Left lung (tissue), 14 donors: ENCODE measurements at places on chromosomes 12 and 14.

DNA sequence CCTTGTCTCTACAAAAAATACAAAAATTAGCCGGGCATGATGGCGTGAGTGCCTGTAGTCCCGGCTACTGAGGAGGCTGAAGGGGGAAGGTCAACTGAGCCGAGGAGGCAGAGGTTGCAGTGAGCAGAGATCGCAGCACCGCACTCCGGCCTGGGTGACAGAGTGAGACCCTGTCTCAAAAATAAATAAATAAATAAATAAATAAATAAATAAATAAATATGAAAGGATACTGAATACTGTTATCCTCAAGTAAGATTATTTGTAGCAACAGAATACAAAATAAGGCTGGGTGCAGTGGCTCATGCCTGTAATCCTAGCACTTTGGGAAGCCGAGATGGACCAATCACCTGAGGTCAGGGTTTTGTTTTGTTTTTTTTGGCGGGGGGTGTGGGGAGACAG lies 1.9 kb downstream of the RNF41 start:
- H3K27me3 ChIP-seq: no peaks in the 10 kb centered on the region
- H3K4me3 ChIP-seq: peak overlapping the region; percentile 77
- H3K36me3 ChIP-seq: peaks cover 26% of the 10 kb centered on the region
- H3K4me1 ChIP-seq: peaks cover 48% of the 10 kb centered on the region
- DNase-seq: no peak

- no peak overlapping the region for H3K4me3 ChIP-seq
- peak; percentile 21 for DNase-seq
- H3K4me1 ChIP-seq: no peaks in the 10 kb centered on the region
- no peaks in the 10 kb centered on the region for H3K27me3 ChIP-seq
- H3K27ac ChIP-seq: no peak overlapping the region
These were observed 4.8 kb upstream of the SNRNP35 start for GRCh38 chr12:123453165-123453564.

- H3K27me3 ChIP-seq: no peaks in the 10 kb centered on the region
- H3K4me1 ChIP-seq: no peaks in the 10 kb centered on the region
- no peak overlapping the region for H3K27ac ChIP-seq
- H3K4me3 ChIP-seq: no peak overlapping the region
These were observed 119.2 kb upstream of the DAAM1 start for GRCh38 chr14:59069163-59069854.

DNA sequence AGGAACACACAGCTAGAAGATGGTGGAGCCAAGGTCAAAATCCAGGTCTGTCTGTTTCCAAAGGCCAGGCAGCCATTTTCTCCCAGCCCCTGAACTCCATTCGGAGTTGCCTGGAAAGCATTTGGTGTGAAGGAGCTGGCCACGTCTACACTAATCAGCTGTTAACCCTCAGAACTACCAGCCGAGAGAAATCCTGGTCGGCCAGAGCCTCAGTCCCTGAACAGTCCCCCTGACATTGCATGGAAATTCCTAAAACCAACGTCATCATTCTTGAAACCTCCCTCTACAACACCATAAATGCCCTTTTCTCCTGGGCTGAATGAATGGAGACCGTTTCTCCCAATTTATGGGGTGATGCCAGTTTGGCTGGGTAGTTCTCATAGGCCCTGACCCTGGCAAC lies 245.6 kb downstream of the SLC41A2 start:
- no peak overlapping the region for H3K4me3 ChIP-seq
- H3K4me1 ChIP-seq: peaks cover 11% of the 10 kb centered on the region
- H3K27me3 ChIP-seq: no peaks in the 10 kb centered on the region
- no peak overlapping the region for H3K27ac ChIP-seq

DNA sequence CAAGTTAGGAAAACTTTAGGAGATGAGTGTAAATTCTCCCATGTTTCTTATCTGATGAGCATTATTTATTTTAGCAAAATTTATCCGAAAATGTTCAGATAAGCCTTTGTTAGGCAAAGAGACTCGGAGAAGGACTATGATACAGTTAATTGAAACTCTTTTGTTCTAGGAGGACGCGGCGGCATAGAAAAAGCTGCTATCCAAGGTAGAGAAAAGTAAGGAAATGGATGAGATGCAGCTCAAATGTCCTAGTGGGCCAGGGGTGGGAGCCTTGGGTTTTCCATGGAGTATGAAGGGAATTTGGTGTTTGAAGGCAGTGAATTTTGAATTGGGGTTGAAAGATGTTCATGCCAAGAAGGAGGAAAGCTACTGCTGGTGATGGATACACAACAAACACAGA lies 1504.5 kb downstream of the AACS start:
- no peak for DNase-seq
- no peak overlapping the region for H3K27ac ChIP-seq
- no peaks in the 10 kb centered on the region for H3K4me1 ChIP-seq
- H3K27me3 ChIP-seq: no peaks in the 10 kb centered on the region

GRCh38 chr12:80234667-80235066 lies 135.3 kb downstream of the OTOGL start:
- DNase-seq: no peak
- no peak overlapping the region for H3K4me3 ChIP-seq
- H3K27me3 ChIP-seq: no peaks in the 10 kb centered on the region
- no peak overlapping the region for H3K27ac ChIP-seq
- no peaks in the 10 kb centered on the region for H3K4me1 ChIP-seq

- no peaks in the 10 kb centered on the region for H3K36me3 ChIP-seq
- H3K27ac ChIP-seq: no peak overlapping the region
- no peaks in the 10 kb centered on the region for H3K4me1 ChIP-seq
- DNase-seq: no peak
These were observed 18.8 kb downstream of the SLC35F4 start for GRCh38 chr14:57847096-57847495.

DNA sequence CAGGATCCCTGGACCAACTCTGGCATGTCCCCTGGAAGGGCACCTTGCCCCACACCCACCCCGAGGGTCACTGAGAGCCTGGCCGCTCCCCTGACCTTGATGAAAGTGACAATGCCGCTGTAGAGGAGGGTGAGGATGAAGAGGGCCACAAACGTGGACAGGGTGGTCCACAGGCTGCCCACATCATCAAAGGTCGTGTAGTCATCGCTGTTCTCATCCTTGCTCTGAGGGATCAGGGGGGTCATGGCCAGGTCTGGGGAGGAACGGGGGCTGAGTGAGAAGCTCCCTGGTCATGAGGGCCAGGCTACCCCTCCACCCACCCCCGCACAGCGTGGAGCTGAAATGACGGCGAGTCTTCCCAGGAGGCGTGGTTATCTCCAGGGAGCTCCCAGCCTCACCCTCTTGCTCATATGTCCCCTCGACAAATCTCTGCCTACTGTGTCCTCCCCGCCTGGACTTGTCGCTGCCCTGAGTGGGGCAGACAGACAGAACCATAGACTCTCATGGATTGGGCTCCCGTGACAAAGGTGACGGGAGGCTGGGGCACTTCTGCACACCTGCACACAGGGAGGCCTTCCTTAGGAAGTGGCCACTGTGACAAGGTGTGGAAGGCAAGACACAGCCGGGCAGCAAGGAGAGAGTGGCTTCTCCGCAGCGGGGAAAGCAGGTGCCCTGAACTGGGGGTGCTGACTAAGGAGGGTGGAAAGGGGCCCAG lies 311.1 kb downstream of the TMEM121 start:
- no peaks in the 10 kb centered on the region for H3K4me1 ChIP-seq
- no peak overlapping the region for H3K27ac ChIP-seq
- DNase-seq: no peak
- H3K36me3 ChIP-seq: no peaks in the 10 kb centered on the region

GRCh38 chr14:62123961-62124360 lies 361.7 kb downstream of the SNAPC1 start:
- H3K4me1 ChIP-seq: no peaks in the 10 kb centered on the region
- H3K4me3 ChIP-seq: no peak overlapping the region

GRCh38 chr14:68476212-68477109 lies 316.4 kb downstream of the ZFP36L1 start:
- peak overlapping the region; percentile 62 for H3K27ac ChIP-seq
- no peak for DNase-seq
- no peak overlapping the region for H3K4me3 ChIP-seq
- no peaks in the 10 kb centered on the region for H3K27me3 ChIP-seq

DNA sequence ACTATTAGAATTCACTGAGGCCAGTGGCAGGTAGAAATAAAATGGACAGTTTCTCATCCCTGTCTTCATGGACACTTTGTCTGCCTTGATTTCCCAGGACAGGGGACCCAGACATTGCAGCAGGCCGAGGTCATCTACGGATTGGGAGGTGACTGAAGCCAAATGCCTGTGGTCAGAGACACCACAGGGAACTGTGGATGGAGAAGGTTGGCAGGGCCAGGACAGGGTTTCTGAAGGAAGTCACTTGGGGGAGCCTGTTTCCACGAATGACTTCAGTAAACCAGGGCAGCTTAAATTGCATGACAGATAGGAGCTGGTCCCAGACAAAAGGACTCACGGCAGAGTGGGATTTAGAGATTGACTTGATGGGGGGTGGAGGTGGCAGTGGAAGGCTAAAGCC lies 224.9 kb downstream of the NTF3 start:
- H3K27me3 ChIP-seq: peaks cover 5% of the 10 kb centered on the region
- H3K4me3 ChIP-seq: no peak overlapping the region
- no peaks in the 10 kb centered on the region for H3K4me1 ChIP-seq
- H3K36me3 ChIP-seq: no peaks in the 10 kb centered on the region
- no peak overlapping the region for H3K27ac ChIP-seq

- H3K36me3 ChIP-seq: no peaks in the 10 kb centered on the region
- no peak overlapping the region for H3K4me3 ChIP-seq
- no peaks in the 10 kb centered on the region for H3K4me1 ChIP-seq
- no peak for DNase-seq
These were observed 71.1 kb upstream of the PLEKHA5 start for GRCh38 chr12:19058235-19059021.

DNA sequence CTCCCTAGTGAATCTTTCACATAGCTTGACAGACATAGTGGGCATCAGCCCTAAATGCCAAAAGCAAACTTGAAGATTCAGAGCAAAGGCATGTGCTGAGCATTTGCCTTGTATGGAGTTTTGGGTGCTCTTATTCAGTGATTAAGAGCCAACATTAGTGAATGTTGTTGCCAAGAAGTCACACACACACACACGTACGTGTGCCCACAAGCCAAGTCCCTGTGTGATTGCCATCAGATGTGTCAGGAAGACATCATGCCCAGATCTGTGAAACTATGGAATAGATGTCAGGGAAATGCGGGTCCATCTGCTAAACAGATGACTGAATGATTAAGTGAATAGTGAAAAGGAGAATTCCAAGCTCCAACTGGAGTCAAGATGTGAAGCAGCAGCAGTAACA lies 149.0 kb downstream of the AKAP6 start:
- no peak for DNase-seq
- no peak overlapping the region for H3K27ac ChIP-seq
- no peaks in the 10 kb centered on the region for H3K36me3 ChIP-seq
- H3K27me3 ChIP-seq: no peaks in the 10 kb centered on the region
- no peaks in the 10 kb centered on the region for H3K4me1 ChIP-seq

DNA sequence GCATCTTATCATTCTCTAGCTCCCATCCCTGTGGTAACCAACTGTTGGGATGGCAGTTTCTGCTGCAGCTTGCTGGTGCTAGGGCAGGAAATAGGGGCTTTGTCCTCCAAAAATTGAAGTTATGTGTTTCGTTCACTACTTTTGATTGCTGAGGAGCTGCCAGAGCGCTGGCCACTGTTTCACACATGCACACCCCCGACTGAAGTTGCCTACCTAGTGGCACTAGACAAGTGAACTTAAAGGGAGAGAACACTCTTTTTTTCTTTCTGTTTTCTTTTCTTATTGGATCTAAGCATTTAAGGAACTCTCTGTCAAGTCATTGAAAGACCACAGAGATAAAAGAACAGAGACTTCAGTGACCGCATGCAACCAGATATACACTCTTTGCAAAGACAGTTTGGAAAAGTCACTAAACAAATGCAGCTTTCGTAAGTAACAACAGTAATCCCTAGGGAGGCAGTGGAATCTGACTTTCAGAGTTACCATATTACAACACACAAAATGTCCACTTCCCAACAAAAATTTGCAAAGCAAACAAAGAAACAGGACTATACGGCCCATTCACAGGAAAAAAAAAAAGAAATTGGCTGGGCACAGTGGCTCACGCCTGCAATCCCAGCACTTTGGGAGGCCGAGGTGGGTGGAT lies 12.0 kb downstream of the TFCP2 start:
- no peak overlapping the region for H3K4me3 ChIP-seq
- no peak overlapping the region for H3K27ac ChIP-seq
- no peak for DNase-seq
- peaks cover 3% of the 10 kb centered on the region for H3K4me1 ChIP-seq

DNA sequence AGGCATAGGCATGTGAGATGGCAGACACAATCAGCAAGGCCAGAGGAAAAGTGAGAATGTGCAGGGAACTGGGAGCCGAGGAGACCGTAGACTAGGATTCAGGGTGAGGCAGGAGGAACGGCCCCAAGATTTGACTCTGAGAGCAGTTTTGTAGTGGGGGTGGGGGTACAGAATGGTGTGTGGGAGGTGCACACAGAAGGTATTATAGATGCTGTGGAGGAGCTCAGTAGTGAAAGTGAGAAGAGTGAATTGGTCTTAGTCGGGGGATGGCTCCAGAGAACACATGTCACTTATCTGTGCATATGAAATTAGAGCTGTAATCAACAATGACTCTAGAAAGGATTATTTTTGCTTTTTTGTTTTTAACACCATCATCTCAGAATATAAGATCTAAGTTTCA lies 11.9 kb downstream of the ZNF664 start:
- no peaks in the 10 kb centered on the region for H3K27me3 ChIP-seq
- peaks cover 21% of the 10 kb centered on the region for H3K36me3 ChIP-seq
- no peak overlapping the region for H3K4me3 ChIP-seq
- no peak for DNase-seq
- peaks cover 14% of the 10 kb centered on the region for H3K4me1 ChIP-seq
- H3K27ac ChIP-seq: no peak overlapping the region

- H3K27me3 ChIP-seq: no peaks in the 10 kb centered on the region
- no peak for DNase-seq
- H3K27ac ChIP-seq: no peak overlapping the region
- no peak overlapping the region for H3K4me3 ChIP-seq
- H3K4me1 ChIP-seq: no peaks in the 10 kb centered on the region
These were observed 94.4 kb downstream of the DAD1 start for GRCh38 chr14:22494486-22495135.

- H3K4me1 ChIP-seq: peaks cover 5% of the 10 kb centered on the region
- DNase-seq: no peak
- no peak overlapping the region for H3K4me3 ChIP-seq
- no peaks in the 10 kb centered on the region for H3K27me3 ChIP-seq
These were observed 40.9 kb downstream of the PELI2 start for GRCh38 chr14:56159066-56159465.

- H3K4me1 ChIP-seq: no peaks in the 10 kb centered on the region
- H3K4me3 ChIP-seq: no peak overlapping the region
- no peak for DNase-seq
These were observed 65.4 kb downstream of the DACT1 start for GRCh38 chr14:58703161-58703506.

DNA sequence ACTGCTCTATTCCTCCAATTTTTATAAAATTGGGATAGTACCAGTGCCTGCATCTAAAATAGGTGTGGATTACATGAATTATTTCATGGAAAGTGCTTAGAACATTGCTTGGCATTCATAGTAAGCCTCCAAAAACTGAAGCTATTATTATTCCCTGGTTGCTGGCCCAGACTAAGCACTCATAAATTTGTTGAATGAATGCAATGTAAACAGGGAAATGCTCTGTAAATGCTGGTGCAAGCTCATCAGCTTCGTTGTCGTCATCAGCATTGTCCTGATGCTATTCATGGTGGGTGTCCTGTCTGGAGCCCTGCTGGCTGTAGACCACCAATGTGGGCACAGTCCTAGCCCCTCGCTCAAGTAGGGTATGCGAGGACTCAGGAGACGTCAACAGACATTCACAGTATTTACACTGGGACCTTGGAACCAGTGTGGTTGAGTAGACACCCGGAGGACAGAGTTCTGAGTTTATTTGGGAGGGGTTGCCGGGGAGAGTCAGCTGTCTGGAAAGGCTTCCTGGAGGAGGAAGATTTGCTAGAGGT lies 16.5 kb downstream of the BDKRB2 start:
- no peak overlapping the region for H3K4me3 ChIP-seq
- H3K27ac ChIP-seq: no peak overlapping the region
- no peaks in the 10 kb centered on the region for H3K36me3 ChIP-seq
- no peaks in the 10 kb centered on the region for H3K27me3 ChIP-seq
- DNase-seq: no peak
